ENCODE measurements at places on chromosomes 1 and 21. TPM values are rescaled to one million over a fixed set of nuclear protein-coding genes. Genes with fewer than 3 reads are reported as not detected.

Gene TFF2
- not detected for total RNA-seq

Gene DENND2D
- total RNA-seq, result 0.94 TPM

Gene PLD5
- total RNA-seq, result 1.4 TPM

Gene GJA9
- total RNA-seq, result not detected

Gene RNF186
- total RNA-seq, result not detected

Gene SPRR1A
- total RNA-seq, result not detected

Gene C1orf87
- 0.31 TPM for total RNA-seq

Gene DNAH14
- 16.5 TPM for total RNA-seq

Gene FCN3
- not detected for total RNA-seq

Gene CD58
- 7.3 TPM for total RNA-seq

Gene MATN1
- total RNA-seq, result 0.31 TPM

Gene ADGRB2
- total RNA-seq, result 75.0 TPM

Gene IL20
- 0.47 TPM for total RNA-seq

Gene AIDA
- 37.0 TPM for total RNA-seq

Gene UTP25
- 15.0 TPM for total RNA-seq

Gene IL24
- not detected for total RNA-seq

Gene GBP3
- total RNA-seq, result 0.94 TPM

Gene NOS1AP
- total RNA-seq, result 4.1 TPM

Gene GBP1
- total RNA-seq, result 1.9 TPM

Gene FAM167B
- total RNA-seq, result 2.0 TPM

Gene RBP7
- total RNA-seq, result not detected

Gene KRTAP10-1
- total RNA-seq, result not detected

Gene SNX27
- total RNA-seq, result 88.1 TPM

Gene TTLL7
- total RNA-seq, result 215 TPM

Gene TIAM1
- total RNA-seq, result 54.1 TPM

Gene KCNC4
- 4.8 TPM for total RNA-seq

Gene FAM131C
- 1.7 TPM for total RNA-seq

Gene SMYD3
- 25.3 TPM for total RNA-seq

Gene AADACL3
- total RNA-seq, result not detected

Gene OR2L8
- total RNA-seq, result 2.8 TPM

Gene TSTD1
- 42.6 TPM for total RNA-seq

Gene ATP5IF1
- total RNA-seq, result 34.5 TPM

Gene NBPF4
- total RNA-seq, result 0.16 TPM

Gene RNU1-1
- total RNA-seq, result under 0.01 TPM

Gene KCNJ6
- total RNA-seq, result 5.3 TPM

Gene LGR6
- 0.62 TPM for total RNA-seq

Gene RUNX1
- 2.0 TPM for total RNA-seq

Gene FMO1
- 5.8 TPM for total RNA-seq
